ENCODE measurements at places on chromosomes 5 and 9.
A peak's percentile ranks its signal among the peaks of the same experiment; 100 is the strongest.

- DNase-seq, result no peak
These were observed 111.1 kb downstream of the PAM start for GRCh38 chr5:102866237-102866600.

DNA sequence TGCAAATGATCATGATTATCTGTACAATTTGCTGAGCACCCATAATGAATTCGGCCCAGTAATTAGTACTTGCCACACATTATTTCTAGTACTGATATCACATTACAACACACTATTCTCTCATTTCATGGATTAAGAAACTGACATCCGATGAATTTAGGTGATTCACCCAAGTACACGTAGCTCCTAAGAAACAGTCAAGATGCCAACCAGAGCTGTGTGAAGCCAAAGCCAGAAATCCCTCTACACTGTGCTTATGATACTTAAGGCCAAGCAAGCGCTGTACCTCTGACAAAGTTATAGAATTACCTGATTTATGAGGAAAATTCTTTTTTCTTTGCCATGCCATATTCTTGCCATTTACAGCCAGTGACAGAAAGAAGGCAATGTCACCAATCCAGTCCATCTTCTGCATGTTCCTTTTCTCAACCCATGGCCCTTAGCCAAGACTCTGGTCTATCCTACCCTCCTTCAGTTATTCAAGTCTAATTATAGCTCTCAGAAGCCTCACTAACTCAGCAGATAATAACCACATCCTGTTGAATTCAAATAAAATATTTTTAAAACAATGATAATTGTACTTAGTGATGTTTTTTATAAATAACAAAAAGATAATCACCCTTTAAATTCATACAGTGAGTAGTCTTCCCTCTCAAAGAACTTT is 74.3 kb upstream of the PTGER4 start:
- no peak for DNase-seq

DNA sequence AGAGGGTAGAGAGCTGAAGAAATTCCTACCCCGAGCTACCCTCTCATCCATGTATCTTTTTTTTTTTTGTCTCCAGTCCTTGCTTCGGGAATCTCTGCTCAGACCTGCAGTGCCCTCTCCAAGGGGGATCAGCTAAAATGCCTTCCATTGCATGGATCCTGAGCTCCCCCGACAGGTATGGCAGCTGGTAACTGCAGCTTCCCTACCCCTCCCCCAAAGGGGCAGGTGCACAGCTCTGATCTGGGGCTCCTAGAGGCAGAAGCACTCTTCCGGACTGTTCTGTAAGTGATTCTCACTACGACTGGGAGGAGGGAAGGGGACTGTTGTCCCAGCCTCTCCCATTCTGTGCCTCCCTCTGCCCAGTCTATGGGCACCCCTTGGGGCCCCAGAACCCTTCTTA is 169.6 kb downstream of the MELK start:
- no peak for DNase-seq

GRCh38 chr9:75134495-75134894 is 46.2 kb downstream of the OSTF1 start:
- DNase-seq, result no peak

DNA sequence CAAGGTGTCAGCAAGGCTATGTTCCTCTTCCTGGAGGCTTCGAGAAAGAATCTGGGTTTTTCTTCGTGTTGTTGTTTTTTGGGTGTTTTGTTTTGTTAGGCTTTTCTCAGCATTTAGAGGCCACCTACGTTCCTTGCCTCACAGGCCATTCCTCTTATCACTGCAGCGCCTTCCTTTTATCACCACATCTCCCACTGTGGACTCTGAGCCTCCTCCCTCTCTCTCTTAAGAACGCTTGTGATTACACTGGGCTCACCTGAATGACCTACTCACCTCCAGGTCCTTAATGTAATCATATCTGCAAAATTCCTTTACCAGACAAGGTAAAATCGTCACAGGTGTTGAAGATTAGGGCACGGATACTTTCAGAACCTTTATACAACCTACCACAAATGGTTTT is 340.8 kb downstream of the DTWD2 start:
- no peak for DNase-seq

GRCh38 chr5:60719329-60719728 is 19.4 kb upstream of the DEPDC1B start:
- no peak for DNase-seq

DNA sequence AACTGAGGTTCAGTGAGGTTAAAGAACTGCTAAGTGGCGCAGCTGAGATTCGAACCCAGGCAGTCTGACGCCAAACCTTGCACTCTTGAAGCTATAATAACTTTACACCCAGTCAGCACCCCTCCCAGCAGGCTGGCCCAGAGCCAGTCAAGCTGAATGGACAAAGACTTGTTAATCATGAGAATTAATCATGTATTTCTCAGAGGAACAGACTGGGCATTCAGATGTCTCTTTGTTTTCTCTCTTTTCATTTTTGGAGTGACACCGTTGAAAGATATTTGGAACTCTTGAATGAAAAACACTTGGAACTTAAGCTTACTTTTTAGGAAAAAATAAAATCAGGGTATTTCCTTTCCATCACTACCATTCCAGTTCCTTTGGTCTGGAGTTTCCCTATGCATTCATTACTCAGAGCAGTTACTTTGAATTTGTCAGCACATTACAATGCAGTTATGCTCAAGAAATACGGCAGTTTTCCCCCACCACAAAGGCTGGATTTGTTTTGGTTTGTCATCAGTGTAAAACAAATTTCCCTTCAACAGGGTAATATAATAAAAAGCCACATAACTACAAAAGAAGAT is 22.6 kb upstream of the MAMDC2 start:
- DNase-seq, result peak; percentile 88

GRCh38 chr5:163503106-163504078 is 2.0 kb upstream of the MAT2B start:
- DNase-seq, result peak; percentile 80

- peak; percentile 26 for DNase-seq
These were observed at the start of gene CCNJL for GRCh38 chr5:160312134-160312959. Gene CCNJL, minus strand, starts transcription at chr5:160312564. Its CDS starts 641 bp downstream, at chr5:160311923.

DNA sequence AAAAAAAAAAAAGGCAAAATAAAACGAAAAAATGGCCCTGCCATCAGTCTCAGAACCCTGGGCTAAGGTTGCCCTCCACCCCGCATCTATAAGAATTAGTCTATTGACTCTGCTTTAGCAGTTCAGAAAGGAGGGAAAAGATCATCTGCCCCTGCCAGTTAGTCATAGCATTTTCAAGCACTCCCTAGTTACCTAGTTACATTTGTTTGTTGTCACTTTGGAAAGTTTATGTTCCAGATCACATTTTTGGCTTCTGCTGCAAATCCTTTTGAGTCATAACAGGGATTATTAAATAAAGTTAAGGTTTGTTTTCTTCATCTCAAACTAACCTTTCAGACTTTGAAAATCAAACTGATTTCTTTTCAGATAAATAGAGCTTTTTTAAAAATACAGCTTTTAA is 52.1 kb downstream of the AQP7 start:
- DNase-seq, result no peak

- peak; percentile 28 for DNase-seq
These were observed 13.4 kb upstream of the TXNDC8 start for GRCh38 chr9:110351009-110351467.

GRCh38 chr5:36310138-36310537 is 8.4 kb upstream of the RANBP3L start:
- no peak for DNase-seq

DNA sequence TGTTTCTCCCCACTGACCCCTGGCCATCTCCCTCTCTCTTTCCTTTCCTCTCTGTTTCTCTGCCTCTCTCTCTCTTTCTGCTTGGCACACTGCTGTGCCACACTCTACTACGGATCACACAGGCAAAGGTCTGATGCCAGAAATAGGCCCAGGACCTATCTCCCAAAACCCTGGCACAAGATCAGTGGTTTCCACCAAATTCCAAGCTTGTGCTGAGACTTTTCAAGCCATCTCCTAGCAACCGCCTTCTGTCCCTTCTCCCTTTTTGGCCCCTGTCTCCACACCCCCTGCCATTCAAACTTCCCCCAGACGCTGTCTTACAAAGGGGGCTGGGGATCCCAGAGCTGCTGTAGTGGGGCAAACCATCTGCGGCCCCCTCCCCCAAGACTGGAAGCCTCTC is 38.5 kb upstream of the RARS1 start:
- no peak for DNase-seq

DNA sequence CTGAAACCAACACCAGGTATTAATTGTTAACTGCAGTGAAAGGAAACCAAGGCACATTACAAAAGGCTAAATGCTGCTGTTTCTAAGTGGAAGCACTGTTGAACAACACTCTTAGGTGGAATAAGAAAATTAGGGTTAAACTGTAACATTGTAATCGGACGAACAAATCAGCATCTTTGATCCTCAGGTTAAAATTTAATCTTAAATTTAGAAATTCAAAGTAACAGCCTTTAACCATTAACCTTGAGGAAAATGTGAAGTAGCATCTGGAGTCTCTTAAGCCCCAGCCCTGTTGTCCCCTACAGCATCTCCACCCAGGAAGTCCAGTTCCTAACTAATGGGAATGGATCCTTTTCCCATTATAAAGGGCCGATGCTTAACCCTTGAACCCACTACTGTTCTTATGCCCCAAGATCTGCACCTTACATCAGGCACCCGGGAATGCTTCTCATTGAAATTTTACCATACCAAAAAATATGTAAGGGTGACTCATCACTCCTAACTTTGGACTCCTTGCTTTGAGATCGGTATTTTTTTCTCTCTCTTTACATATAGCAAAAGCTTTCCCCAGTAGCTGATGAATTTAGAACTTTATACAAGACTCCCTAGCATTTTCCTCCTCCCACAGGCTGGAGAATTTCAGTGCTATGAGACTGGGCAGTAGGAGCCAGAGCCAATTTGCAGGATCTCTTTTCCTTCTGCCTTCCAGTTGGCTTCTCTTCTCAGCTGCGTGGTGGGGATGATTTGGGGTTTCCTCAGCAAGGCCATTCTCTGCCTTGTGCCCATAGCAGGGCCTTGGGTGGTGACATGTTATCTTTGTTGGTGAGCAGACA is 32.0 kb upstream of the ITGA2 start:
- no peak for DNase-seq

- peak; percentile 25 for DNase-seq
These were observed 108.5 kb downstream of the C9orf152 start for GRCh38 chr9:110099236-110100095.

- no peak for DNase-seq
These were observed 68.5 kb downstream of the OTULIN start for GRCh38 chr5:14732991-14733390.

DNA sequence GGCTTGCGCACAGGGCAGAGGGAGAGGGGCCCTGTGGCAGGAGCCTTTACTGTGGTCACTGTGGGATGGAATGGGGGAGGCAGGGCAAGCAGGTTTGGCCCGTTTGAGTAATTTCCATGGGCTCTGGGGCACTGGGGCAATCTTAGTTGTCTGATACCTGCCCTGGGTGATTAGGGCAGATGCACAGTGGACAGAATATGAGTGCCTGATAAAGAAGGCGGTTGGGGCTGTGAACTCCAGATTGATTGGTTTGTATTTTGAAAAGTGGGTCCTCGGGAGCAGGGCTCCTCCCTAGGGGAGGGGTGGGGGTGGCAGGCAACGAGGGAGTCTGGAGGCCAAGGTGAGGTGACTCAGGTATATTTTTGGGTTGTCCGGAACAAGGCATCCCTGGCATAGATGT is 247.5 kb downstream of the NSG2 start:
- no peak for DNase-seq

GRCh38 chr9:130938652-130939404 is at the start of gene FIBCD1:
Gene FIBCD1, minus strand, starts transcription at chr9:130939247. Its CDS starts 640 bp downstream, at chr9:130938607.
- no peak for DNase-seq

DNA sequence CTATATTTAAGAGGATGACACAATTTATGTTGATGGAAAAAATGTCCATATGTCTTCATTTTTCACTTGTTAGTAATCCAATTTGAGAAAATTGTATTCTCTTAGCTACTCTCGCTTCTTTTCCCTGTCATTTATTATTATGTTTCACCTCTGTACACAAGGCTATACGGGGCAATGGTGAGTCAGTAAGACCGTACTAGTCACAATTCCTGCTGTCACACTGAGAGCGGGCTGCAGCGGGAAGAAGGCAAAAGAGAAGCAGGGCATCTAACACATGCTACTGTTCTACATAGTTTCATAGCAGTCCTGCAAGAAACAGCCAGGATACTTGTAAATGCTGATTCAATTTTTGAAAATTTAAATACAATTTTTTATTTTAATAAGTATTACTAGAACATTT is 23.3 kb upstream of the PRDM9 start:
- no peak for DNase-seq

- peak; percentile 45 for DNase-seq
These were observed 23.2 kb upstream of the SLC25A51 start for GRCh38 chr9:37927132-37927531.

DNA sequence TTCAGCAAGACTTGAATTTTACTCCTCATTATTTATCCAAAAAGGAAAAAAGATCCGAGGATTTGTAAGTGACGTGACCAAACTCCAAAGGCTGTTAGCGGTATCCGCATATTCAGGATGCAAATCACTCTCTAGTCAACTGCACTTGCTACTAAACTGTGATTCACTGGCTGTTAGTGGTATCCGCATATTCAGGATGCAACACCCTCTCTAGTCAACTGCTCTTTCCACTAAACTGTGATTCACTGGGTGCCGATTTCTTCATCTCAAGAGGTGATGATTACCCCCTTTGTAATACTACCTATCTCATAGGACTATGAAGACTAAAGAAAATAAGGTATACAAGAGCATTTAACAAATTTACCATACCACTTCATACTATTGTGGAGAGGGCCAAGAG is 5.7 kb downstream of the MAPKAP1 start:
- no peak for DNase-seq

DNA sequence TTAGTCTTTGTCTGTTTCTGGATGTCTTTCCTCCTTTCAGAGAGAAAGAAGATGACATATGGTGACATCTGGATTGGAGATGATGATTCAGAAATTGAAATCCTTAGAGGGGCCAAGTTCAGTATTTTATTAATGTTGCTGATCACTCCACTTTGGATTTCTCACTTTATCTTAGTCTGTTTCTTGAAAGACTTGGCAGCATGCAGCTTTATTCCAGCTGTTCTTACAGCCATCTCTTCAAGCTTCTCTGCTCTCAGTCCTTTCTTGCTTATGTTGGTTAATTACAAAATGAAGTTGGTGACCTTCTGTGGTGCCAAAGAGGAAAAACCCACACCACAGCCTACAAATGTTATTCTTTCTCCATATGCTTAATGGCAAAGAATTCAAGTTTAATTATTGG is 62.1 kb downstream of the SNCAIP start:
- no peak for DNase-seq

DNA sequence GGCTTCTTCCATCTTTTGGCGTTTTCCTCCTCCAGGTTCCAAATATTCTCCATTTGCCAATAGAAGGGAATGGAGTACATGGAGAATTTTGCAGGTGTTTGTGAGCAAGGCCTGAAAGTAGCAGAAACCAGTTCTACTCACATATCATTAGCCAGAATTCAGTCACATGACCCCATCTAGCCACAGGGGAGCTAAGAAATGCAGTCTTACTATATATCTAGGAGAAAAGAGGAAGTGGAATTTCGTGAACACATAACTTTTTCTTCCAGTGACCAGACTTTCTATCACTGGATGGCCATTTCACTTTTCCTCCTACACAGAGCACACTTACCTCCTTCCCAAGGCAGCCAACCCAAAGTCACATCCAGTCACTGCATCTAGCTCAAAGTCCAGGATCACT is 55.1 kb downstream of the LOX start:
- DNase-seq, result no peak

All from pons (tissue), 1 donor.